Stimulated activated CD4-positive, alpha-beta T cell treated with anti-CD3 and anti-CD28 coated beads, Interleukin-12 subunit alpha, Interleukin-12 subunit beta, amount 100 ng/mL, for 48 hours (primary cell): ENCODE measurements at places on chromosomes 2 and 18.

DNA sequence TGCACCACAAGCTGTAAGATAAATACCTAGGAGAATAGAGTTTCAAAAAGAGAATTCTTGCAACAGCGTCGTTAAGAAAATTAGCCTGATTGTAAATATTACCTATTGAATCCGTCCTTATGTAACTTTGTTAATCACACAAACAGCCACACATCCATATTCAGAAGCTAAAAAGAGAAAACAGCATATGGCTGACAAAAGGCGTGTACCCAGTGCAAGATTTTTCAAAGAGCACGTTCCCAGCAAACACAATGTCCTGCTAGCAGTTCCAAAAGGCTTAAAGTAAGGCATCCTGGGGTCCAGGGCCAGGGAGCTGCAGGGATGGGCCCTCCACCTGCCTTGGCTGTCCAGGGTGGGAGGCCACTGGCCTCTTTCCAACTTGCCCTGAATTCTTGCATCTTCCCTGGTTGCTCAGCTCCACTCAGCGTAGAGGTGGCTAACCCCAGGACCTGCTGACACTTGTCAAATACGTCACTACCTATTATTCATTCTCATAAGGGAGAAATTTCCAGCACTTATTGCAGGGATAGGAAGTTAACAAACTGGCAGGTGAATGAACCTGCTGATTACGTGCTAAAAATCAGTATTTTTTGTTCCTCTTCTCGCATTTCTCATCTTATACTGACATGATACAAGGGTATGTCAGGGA lies 102.1 kb upstream of the NEDD4L start:
- DNase-seq: no peak

DNA sequence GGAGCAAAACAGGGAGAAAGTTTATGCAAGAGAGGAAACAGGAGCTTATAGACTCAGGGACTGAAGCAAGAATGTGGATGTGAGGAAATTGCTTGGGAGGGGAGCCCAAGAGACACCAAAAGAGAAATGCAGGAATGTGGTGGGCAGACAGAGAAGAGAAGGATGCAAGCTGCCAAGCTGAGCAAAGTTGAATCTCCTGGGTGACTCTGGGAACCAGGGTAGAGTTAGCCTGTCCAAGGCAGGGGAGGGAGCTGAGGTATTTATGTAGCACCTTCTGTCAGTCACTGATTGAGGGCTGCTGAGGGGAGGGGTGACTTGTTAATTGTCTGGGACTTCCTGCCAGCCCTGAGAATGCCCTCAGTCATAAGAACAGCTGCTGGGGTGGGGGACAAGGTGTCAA lies 464.3 kb downstream of the NBAS start:
- DNase-seq: no peak

DNA sequence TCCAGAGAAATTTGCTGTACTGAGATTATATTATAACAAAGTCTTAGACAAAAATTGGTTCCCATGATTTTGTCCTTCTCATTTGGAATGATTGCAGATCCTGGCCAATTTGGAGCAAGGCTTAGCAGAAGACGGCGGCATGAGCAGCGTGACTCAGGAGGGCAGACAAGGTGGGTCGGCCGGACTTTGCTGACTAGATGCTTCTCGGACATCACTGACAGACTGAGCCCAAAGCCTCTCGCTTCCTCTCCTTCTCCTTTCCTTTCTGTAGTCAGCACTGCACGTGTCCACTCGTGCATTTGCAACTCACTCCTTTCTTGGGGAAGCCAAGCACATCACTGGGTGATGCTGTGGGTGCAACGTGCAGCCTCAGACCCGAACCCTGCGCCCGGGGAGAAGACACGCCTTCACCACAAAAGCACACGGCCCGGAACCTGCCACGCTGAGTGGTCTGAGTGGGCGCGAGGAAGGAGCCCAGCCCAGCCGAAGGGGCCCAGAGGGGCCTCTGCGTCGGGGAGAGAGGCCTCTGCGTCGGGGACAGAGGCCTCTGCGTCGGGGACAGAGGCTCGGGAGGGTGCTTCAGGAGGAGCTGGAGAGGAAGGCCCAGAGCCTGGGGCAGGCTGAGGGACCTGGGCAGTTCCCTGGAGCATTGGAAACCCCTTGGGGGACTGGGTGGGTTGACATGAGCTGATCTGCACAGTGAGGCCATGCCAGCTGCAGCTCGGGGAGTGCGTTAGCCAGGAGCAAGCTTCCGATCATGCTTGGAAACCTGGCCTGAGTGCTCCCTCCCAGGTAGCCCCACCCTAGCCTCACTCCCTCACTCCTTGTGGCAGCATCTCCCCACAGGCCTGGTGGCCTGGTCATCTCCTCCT lies 61.6 kb downstream of the ADI1 start:
- DNase-seq: no peak

DNA sequence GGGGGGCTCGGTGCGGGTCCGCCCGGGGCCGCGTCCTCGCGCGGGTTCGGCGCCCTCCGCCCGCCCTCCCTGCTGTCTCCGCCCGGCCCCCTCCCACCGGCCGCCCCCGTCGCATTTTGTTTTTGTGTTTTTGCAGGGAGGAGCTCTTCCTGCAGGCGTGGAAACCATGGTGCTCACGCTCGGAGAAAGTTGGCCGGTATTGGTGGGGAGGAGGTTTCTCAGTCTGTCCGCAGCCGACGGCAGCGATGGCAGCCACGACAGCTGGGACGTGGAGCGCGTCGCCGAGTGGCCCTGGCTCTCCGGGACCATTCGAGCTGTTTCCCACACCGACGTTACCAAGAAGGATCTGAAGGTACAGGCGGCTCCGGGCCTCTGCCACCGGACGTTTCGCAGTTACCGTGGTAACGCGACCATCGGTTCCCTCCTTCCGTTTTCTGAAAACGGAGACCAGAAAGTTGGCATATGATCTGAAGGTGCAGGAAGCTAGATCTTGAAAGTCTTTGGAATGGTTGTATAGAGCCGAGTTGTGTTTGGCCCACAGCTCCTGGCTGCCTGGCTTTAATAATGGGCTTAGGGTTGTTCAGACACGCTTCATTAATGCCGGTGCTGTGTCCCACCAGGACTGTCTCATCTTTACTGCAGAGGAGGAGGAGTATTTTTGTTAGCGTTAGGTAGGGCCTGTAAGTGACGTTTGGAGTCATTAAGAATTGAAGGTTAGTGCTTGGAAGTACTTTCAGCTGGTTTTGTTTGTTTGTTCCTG lies 891 bp downstream of the KDM3A start:
- DNase-seq: peak; percentile 38

GRCh38 chr2:73893764-73894474 lies 1.1 kb downstream of the ACTG2 start:
- no peak for DNase-seq

DNA sequence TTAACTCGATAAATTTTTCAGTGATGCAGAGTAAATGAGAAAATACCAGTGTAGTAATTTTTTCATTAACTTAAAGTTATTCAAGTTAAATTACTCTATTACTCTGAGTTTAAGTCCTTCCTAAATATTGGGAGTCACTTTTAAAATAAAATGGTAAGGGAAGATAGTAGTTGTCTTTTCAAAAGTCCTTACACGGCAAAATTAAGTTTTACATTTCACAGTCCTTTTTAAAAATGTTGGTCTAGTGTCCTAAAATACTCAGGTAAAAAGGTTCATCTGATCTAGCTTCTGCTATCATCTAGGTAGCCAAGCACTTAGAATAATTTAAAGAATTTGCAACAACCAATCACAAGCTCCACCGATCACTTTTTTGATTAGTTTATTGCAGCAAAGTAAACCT lies 146.9 kb downstream of the MEMO1 start:
- DNase-seq: no peak

GRCh38 chr2:208984376-208985090 lies 439.3 kb upstream of the MAP2 start:
- DNase-seq: no peak

DNA sequence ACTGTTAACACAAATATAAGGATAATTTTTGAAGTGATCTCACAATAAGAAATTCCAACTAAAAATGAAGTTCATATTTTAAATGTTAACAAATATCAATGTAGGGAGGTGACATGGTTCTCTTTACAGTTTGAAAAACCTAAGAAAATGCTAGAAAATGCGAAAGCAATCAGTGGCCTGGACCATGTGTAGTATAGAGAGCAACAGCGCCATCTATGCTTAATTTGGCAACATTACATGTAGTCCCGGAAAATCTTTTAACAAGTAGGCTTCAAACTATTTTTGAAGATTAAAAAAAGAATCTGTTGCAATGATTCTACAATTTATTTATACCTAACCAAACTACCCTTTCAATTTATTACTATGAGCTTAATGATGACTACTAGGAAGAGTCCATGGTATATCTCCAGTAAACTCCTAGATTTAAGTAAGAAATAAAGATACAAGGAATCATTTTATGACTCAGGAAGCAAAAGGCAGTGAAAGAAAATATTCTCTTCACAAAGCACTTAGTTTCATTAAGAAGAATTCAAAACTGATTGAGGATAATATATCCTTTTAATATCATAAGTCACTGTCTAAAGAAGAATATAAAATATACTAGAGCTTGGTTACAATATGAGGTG lies 33.3 kb downstream of the NDUFA10 start:
- peak; percentile 3 for DNase-seq

DNA sequence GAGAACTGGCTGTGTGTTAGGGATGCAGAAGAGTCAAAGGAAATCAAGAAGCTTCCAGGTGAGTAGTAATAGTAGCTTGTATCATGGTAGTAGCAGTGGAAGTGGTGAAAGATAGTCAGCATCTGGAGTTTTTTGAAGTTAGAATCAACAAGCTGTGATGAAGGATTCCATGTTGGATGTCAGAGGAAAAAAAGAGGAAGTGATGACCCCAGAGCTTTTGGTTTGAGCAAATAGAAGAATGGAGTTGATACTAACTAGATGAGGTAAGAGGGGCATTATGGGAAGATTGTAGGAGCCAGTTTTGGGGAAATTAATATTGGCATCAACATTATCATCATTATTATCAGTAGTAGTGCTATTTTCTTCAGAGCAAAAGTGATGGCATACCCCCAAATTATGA lies 542.2 kb downstream of the XIRP2 start:
- DNase-seq: no peak

DNA sequence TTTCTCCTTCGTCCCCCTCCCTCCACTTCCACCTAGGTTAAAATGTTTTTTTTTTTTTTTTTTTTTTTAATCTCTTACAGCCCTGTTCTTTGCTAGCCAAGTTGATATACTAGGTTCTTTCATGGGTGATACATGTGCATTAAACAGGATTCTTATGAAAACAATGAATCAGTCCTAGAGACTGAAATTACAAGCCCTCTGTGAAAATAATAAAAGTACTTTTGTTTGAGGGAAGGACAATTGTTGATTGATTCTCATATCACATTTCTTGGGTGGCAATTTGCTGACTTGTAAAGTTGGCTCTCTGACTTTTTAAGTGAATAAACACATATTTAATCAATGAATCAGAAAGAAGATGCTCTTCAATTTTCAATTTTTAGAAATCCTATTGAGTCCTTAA lies 639.9 kb downstream of the LRP1B start:
- DNase-seq: no peak

DNA sequence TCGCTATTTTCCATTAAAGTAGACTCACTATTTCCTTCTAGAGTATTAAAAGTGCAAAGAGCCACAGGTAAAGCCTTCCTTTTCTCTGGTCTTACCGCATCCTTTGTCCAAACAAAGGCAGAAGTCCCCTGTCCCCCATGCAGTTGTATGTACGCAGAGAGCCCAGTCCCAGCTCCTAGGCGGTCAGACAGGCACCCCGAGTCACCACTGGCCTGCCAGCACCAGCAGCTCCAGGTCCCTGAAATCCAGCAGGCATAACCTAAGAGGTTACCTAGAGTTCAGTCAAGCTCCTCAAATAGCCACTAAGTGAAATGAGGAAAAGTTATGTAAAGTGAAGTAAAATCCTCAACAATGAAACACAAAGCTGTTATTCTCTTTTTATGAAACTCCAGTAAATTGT lies 60.4 kb upstream of the TWIST2 start:
- no peak for DNase-seq

- DNase-seq: no peak
These were observed 78.2 kb upstream of the UXS1 start for GRCh38 chr2:106272216-106272807.

GRCh38 chr2:2867397-2867979 lies 510.1 kb downstream of the EIPR1 start:
- no peak for DNase-seq

DNA sequence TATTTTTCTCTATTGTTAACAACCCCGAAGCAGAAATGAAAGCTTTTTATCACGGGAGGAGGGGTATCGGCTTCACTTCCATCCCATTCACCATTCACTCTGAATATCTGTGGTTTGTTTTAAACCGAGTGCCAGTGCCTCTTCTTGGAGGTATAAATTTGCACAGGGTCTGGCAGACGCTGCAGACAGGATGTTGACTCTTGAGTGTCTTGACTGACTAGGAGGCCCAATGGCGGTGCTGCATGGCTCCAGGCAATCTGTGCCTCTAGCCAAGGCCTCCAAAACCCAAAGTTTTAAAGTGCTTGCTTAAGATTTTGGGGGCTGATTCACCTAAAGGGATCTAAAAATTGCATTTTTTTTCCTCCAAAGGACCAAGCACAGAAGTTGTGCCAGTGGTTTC lies 183.8 kb downstream of the LTBP1 start:
- no peak for DNase-seq

- DNase-seq: no peak
These were observed 73.3 kb downstream of the TFCP2L1 start for GRCh38 chr2:121211689-121212151.

DNA sequence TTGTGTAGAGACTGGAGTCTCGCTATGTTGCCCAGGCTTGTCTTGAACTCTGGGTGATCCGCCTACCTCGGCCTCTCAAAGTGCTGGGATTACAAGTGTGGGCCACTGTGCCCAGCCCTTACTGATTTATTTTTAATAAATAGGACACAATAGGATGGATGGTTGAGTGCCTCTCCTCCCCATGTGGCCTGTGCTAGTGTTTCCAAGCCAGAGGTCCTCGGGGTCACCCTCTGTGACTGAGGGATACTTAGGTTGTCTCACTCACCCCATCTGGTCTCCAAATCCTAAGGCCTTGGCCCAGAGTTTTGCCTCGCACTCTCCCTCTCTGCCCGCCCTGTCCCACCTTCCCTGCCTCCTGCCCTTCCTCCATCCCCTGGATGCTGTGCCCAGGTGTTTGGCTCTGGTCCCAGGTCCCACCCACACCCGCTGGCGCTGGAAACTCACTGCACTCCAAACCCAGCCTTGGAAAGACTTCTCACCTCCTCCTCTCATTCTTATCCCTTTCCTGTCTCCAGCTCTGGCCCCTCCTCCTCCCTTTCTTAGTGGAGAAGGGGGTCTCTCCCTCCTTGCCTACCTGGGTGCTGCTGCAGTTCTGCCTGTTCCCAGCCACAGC lies 4.7 kb upstream of the ECEL1 start:
- DNase-seq: no peak

DNA sequence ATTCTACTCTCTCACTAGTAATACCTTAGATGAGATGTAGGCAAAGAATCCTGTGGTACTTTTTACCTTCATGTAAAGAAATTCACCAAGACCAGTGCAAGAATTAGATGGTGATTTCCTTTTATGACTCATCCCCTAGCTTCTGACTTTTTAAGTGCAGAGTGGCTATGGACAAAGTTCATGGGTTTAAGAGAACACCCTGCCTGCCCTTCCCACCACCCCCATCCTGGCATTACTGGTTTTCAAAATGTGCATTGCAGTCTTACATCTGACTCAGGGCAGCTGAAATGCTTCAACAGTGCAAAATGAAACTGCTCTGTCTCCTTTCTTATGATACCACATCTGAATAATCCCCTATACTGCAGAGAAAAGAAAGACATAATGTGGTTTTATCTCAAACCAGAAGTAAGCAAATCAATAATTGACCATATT lies 22.6 kb downstream of the MAIP1 start:
- peak; percentile 32 for DNase-seq
